ENCODE measurements at places on chromosomes 16 and 17.

DNA sequence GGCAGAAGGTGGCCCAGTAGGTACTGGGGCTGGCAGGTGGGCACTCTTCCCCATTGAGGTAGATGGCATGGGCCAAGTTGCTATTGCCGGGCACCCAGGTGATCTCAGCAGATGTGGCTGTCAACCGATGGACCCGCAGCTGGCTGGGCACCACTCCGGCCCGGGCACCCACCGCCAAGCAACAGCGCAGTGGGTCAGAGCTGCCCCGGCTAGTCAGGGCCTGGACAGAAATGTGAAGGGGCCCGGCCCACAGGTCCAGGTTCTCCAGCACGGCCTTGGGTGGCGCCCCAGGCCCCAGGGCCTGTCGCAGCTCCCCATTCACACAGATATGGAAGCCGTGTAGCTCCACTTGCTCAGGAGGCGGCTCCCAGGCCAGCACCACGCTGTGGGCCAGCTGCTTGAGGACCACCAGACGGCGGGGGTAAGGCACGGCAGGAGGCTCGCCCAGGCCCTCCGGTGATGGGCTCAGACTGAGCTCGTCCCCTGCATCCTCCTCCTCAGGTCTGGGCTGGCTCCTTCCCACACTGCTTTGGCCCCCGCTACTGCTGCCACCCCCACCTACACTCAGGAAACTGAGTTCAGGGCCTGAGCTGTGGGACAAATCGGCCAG is 16.5 kb downstream of the TSPOAP1 start:
- DNase-seq: no peak

- no peak for DNase-seq
Measured at GRCh38 chr16:13052431-13052830, 151.0 kb downstream of the SHISA9 start.

DNA sequence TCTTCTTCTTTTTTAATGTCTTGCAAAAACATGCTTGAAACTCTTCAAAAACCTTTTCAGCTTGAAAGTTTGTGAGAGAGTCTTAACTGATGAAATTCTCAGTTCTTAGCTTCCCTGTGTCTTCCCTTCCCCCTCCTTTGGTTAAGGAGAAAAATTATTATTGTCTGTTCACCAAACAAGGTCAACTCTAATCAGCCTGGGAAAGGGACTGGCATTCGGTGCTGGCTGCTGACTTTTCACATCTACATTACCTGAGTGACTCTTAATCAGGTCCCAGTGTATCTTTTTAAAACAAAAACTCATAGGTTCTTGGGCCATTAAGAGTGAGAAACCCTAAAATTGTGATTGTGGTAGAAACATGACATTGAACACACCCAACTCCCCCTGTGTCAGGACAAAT is 39.1 kb upstream of the AXIN2 start:
- no peak for DNase-seq

- no peak for DNase-seq
Measured at GRCh38 chr17:60586288-60586974, 13.6 kb upstream of the PPM1D start.

- peak; percentile 75 for DNase-seq
Measured at GRCh38 chr16:3717235-3718018, at the start of gene TRAP1. TSS of gene TRAP1 (minus strand) at chr16:3717524. CDS start at chr16:3717508, 16 bp downstream.

GRCh38 chr17:72579990-72580320 is 459.1 kb downstream of the SOX9 start:
- DNase-seq: no peak

DNA sequence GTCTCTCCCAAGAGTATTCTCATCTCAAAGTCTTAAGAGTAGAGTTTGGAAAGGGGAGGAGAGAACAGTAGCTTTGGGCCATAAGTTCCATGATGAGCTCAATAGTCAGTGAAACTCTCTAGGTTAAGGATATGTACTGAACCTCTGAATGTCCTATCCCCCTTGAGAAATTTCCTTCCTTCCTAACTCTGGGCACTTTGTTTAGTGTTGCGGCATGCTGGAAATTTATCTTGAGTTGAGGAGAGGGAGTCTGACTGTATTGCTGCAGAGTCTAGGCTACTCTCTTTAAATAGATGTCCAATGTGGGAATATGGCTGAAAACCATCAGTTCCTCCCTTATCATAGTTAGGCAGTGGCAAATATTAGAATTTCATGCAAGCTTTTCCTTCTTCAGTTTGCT is 16.1 kb downstream of the MRTFB start:
- no peak for DNase-seq

DNA sequence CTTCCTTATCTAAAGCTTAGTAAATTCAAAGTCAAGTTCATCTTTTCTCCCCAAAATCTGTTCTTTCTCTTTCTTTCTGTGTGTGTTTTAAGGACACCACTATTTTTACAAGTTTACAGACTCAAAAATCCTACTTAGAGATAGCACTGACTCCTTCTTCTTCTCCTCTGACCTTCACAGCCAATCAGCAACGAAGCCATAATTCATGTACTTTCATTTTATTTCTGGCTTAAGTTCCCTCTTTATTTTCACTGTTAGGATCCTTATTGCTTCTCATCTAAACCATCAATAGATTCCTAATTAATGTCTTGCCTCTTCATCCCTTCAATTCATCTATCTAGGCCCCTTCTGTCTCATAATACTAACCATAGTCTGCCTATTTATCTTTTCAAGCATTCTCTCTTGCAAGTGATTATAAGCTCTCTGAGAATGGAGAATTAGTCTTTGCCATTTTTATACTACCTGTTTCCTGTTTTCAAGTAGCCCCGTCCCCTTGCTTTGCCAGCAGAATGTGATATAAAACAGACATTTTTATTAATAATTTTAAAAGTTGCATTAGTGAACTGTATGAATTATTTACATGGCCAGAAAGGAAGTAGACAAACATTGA is 27.0 kb downstream of the CDC27 start:
- DNase-seq: no peak

DNA sequence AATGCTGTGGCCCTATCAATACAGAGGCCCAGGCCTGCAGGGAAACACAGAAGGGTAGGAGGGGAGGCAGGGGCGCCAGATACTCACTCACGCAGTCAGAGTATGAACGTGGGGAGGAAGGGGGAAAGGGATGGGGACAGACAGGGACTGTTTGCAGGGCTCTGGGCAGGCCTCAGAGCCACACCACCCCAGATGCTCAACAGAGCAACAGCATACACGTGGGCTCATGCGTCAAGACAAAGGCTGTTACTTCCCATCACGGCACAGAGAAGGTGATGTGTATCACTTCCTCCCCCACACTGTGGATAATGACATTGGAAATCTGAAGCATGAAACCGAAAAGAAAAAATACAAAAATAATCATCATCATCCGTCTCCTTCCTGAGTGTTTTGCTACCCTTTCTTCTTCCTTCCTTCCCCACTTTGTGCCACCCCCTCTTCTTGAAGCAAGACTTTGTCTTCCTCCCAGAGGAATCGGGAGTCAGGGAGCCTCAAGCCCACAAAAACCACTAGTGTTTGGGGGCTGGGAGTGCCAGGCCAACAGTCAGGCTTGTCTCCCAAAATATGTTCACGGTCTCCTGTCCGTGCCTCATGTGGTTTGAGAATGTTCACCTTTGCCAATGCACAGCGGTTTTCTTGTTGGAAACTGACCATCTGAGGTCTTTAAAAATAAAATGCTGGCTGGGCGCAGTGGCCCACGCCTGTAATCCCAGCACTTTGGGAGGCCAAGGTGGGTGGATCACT is 20.1 kb downstream of the SLC39A11 start:
- no peak for DNase-seq

DNA sequence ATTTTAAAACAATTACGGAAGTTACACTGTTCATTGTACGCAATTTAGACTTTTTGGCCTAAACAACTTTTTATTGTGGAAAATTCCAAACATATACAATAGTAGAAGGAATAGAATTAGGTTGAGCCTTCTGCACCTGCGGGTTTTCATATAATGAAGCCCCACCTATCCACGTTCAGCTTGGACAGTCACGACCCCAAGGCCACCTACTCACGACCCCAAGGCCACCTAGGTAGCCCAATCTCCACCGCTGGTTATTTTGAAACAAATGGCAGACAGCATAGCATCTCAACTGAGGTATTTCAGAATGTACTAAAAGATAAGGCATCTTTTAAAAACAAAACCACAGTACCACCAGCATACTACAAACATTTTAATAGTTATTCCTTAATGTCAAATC is 631 bp downstream of the NLRC5 start:
- DNase-seq: no peak

DNA sequence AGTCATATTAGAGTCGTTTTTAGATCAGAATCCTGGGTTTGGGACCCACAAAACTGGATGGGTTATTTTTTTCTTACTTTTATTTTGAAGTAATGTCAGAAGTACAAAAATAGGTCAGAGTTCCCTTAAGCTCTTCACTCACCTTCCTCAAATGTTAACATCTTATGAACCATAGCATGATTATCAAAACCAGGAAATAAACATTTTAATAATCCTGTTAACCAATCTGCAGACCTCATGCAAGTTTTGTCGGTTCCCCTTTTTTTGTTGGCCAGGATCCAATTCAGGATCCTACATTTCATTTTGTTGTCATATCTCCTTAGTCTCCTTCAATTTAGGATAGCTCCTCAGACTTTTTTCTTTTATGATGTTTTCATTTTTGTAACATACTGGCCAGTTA is 162.0 kb downstream of the CHD9 start:
- DNase-seq: no peak

GRCh38 chr17:44840936-44841335 is 6.7 kb upstream of the HIGD1B start:
- DNase-seq: no peak

DNA sequence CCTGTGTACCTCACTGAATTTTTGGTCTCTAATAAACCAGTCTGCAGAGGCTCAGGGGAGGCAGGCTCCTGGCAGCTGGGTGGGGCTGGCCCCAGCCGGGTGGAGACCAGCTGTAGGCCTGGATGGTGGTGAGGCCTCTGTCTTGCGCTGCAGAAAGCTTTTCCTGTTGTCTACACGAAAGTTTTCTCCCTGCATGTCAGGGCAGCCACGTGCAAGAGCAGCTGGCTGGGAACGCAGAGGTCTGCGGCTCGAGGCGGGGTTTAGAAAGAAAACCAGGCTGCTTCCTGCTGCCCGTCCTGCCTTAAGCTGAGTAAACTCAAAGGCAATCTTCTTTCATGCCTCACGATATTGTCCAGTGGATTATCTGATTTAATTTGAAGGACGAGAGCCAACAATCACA is 2.4 kb downstream of the SERPINF1 start:
- no peak for DNase-seq
